ENCODE measurements at places on chromosomes 3 and 15.

DNA sequence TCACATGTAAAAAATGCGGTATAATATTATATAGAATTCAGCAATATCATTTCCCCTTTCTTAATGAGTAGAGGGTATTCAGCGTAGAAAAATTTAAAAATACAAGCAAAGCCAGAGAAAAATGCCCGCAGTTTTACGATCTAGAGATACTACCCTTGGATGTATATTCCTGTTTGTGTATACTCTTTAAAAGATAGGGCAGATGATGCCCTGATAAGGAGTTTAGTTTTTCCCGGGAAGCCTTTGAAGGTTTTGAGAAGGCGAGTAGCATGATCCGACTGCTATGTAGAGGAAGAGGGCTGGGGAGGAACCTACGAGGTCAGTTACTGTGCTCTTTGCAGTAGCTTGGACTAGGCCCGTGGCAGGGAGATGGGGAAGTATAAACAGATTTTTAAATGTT lies 1.2 kb downstream of the YEATS2 start:
- no peak for DNase-seq

- DNase-seq, result no peak
Observed at GRCh38 chr15:39127925-39128617, 452.8 kb upstream of the THBS1 start.

DNA sequence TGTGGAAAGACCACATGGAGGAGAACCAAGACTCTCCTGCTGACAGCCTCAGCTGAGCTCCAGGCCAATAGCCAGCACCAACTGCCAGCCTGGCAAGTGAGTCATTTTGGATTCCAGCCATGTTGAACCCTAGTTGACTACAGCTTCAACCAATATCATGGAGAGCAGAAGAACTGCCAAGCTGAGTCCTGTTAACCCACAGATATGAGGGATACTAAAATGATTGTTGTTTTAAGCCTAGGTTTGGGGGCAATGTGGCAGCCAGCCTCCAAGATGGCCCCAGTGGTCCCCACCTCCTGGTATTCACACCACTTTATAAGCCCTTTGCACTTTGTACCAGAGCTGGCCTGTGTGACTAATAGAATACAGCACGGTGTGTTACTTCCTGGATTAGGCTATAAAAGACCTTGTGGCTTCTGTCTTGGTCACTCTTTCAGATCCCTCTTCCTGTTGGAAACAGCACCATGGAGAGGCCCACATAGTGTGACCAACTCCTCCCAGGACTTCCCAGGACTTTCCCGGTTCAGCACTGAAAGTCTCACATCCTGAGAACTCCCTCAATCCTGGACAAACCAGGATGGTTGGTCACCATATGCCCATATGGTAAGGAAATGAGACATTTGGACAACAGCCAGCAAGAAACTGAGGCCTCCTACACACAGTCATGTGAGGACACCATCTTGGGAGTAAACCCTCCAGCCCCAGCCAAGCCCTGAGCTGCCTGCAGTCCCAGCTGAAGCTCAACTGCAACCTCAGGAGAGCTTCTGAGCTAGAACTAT lies 32.4 kb upstream of the CDV3 start:
- DNase-seq, result no peak

GRCh38 chr3:115922681-115923347 lies 299.5 kb downstream of the GAP43 start:
- no peak for DNase-seq

DNA sequence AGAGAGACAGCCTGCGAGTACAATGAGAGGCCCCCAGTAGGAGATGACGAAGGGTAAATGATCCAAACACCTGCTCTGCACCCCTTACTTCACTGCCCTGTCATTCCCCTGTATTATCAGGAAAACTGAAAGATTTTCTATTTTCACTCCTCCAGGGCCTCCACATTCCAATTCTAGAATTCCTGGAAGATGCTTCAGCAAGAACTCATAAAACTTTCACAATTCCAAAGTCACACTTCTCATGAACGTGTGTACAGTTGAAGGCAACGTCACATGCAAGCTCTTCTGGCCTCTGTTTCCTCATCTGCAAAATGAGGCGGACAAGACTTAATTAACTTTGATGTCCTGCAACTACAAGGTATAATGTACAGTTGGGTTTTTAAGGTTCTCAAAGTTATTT lies 62.8 kb upstream of the SPATA12 start:
- no peak for DNase-seq

DNA sequence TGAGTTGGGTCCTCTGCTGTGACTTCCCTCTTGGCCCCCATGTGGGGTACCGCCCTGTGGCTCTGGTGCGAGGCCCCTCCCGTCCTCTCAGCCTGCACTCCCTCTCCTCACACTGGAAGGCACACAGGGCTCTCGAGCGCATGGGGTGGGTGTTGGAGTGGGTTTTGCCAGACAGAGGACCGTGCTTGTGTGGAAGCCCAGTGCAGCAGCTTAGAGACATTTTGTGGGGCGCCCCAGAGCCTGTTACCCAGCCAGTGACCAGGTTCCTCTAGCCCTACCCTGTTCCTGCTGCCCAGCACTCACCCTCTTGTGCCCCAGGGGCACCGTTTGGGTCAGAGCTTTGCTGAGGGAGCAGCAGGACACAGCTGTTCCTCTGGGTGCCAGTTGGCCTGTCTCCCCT lies 9.9 kb downstream of the PLXNA1 start:
- no peak for DNase-seq

- no peak for DNase-seq
Observed at GRCh38 chr3:188706599-188706998, 465.2 kb upstream of the TPRG1 start.

DNA sequence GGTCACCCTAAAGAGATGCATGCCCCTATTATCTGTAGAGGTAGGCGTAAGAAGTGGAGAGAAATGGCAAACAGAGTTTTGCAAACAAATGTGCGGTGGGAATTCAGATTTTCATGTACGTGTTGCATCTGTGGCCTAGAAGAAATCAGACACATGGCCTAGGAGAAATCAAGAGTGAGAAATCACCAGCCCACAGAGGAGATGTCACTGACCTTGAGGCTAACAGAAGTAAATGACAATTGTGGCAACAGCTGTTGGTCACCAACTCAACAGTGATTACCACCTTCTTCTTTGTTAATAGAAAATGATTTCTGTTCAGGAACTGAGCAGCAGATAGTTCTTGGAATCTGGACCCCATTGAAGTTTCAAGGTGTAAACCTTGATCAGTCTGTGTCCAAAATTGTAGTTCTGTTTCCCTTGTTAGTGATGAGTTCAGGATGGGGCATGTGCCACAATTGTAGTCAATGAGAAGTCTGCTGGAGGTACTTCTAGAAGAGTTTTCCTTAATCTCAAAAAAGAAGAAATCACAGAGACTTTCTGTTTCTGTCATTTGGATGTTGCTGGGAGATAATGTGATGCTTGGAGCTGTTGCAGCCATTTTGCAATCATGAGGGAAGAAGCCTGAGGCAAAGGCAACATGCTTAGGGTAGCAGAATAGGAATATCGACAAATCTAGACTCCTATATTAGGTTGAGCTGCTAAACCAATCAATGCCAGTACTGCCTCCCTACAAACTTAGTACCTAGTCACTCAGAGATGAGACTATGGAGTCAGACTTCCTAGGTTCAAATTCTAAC lies 34.3 kb upstream of the RFTN1 start:
- no peak for DNase-seq

DNA sequence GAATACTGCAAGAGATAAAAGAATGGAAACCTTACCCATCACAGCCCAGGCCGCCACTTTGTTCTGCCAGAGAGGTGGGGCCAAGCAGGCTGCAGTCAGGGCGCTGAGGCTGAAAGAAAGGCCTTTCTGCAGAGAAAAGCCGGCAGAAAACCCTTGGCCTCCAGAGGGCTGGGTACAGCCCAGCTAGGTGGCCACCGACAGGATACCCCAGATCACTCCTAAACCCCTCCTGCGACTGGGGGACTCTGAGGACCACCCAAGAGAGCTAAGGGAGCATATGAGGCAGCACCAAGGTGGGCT lies 69.3 kb downstream of the SMAD6 start:
- no peak for DNase-seq

DNA sequence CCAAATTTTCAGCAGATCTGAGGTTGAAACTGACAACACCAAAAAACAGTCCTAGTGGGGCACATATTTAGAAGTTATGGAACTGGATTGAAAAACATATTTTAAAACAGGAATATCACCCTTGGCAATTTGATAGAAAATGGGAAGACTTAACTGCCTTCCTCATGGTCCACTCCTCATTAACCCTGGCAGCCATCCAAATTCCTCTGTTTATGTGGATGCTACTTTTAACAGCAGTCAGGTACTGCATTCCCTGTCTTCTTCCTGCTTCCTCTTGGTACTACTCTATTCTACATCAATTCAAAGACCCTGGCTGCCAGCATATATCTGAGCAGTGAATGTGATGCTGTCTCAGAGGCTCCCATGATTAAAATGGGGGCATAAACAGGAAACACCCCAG lies 54.3 kb downstream of the PDE8A start:
- no peak for DNase-seq

GRCh38 chr3:32334675-32335074 lies 57.0 kb upstream of the CMTM7 start:
- DNase-seq, result no peak

DNA sequence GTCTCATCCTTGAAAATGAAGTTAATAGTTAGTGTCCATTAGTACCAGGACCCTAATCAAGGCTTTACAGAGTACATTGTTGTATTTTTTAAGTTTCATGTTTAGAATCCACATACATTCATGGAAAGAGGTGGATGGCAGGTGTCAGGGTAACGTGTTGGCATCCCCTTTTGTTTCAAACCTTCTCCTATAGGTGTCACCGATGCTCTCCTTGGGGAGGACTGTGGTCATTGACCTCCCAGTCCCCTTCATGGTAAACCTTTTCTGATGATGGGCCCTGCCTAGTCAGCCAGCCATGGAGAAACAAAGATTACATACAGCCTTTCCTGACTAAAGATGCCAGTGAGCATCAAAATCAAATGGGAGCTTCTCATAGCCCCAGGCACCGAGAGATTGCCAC lies 574.8 kb downstream of the AGBL1 start:
- DNase-seq, result no peak

DNA sequence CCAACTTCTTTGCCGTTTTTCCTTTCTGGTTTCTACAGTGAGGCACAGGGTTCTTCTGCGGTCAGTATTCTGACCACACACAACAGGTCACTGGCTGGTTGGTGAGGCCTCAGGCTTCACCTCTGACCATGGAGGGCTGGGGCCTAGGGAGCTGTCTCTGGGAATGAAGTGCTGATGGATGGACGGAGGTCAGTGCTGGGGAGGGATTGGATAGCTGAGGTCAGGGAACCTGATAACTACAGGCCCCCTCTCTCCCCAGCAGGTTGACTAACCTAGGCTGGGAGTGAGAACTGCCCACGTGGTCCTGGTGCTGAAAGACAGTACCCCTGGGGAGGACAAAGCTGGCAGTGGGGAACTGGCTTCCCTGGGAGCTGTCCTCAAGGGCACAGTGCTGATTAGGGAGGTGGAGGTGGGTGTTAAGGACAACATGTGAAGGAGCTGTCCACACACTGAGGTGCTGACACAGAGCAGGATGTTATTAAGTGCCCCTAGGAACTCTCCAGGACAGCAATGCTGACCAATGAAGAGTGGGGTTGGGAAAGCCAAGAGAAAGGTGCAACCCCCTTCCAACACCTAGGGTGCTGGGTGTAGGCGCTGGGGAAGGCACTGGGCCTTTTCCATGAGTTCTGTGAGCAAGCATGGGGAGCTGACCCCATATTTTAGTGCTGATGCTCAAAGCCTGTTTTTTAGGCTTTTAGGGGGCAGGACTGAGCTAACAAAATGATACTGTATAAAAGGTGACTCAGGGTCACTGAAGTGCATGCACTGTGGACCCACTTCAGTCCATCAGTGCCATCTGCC lies 45.2 kb downstream of the ATP2B2 start:
- DNase-seq, result peak; percentile 19

- DNase-seq, result no peak
Observed at GRCh38 chr15:49876401-49877038, 242.5 kb downstream of the ATP8B4 start.

Data from activated CD8-positive, alpha-beta memory T cell treated with anti-CD3 and anti-CD28 coated beads for 48 hours (primary cell).